AG04450 (cell line): ENCODE measurements at places on chromosomes 4 and X.

GRCh38 chr4:177108708-177109107 lies 201.0 kb upstream of the NEIL3 start:
- DNase-seq = peak; percentile 21

DNA sequence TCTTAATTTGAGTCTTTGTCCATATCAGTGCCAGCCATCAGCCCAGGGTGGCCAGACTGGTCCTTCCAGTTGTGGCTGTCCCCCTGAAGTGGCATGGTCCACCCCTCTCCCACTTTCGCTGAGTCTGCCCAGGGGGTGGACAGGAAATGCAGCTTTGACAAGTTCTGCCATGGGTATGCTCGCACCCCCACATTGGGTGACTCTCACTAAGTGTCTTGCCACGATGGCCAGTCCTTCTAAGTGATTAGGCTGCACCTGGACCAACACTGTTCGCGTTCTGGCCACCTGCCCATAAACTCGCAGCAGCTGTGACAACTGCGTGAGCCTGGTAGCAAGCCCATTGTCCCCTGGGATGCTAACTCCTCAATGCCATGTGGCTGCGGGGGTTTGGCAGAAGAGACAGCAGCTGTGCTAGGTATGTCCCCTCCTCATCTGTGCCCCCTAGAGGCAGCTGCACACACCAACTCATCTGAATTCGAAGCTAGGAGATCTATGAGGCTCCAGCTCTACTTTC lies 10.0 kb upstream of the LNX1 start:
- DNase-seq = no peak

GRCh38 chr4:66750273-66750672 lies 795.0 kb downstream of the CENPC start:
- no peak for DNase-seq

DNA sequence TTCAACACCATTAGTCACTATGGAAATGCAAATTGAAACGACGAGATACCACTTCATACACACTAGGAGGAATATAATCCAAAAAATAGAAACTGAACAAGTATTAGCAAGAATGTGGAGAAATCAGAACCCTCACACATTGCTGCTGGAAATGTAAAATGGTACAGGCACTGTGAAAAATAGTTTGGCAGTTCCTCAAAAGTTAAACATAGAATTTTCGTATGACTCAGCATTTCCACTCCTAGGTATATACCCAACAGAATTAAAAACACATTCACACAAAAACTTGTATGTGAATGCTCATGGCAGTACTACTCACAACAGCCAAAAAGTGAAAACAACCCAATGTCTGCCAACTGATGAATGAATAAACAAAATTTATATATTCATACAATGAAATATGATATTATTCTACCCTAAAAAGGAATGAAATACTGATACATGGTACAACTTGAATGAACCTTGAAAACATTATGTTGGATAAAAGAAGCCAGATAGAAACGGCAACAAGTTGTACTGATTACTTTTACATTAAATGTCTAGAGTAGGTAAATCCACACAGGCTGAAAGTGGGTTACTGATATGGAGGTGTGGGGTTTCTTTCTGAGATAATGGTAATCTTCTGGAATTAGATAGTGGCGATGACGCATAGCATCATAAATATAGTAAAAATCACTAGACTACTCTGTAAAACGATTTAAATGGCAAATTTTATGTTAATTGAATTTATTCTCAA lies 22.3 kb downstream of the TEC start:
- DNase-seq = no peak

- DNase-seq = no peak
Measured at GRCh38 chr4:1898681-1899080, 27.5 kb downstream of the NSD2 start.

DNA sequence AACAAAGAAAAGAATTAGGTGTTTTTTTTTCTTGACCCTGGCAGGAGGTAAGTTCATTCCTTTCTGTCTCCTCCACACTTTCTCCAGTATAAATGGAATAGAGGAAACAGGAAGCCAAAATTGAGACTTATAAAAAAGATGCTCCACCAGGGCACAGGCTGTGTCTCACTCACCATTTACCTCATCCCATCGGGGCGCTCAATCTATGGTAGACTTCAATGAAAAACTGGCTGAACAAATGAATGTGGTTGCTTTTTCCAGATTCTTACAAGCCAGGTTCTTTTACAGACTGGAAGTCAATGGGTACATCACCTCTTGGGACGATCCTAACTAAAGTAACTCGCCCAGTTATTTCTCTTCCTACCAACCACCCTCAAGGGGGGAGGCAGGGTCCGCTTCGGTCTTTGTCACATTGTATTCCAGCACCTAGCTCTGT lies 685 bp downstream of the COMMD8 start:
- DNase-seq = no peak

DNA sequence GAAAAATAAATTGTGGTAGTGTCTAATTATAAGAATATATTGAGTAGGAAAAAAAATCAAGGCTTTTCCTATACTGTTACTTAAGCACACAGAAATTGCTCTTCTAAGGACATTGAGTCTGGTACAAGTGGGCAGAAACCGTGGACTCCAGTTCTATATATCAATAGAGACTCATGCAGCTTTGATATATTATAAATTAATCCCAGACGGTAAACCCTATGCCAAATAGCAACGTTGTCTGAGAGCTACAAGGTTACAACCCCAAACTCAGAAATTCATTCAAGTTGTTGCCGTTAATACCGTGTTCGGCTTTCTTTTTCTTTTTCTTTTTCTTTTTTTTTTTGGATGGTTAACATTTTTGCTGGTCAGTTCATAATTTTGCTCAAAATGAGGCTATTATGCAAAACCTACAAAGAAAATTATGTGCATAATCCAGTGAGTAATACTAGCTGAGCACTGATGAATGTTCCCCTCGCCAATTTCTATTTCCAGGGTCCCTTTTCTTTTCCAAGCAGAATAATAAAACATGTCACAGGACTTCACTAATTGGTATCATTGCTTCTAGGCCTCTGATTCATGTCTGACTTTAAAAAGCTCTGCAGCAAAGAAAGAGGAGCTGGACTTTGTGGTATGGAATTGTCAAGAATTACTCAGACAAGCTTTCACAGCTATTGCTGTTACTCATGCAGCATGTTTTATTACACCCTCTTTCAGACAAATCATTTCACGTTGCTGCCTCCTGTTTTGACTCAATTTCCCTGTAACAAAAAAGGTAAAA lies 737.7 kb downstream of the NLGN4X start:
- DNase-seq = no peak

- no peak for DNase-seq
Measured at GRCh38 chr4:4254666-4255065, 6.6 kb upstream of the TMEM128 start.

DNA sequence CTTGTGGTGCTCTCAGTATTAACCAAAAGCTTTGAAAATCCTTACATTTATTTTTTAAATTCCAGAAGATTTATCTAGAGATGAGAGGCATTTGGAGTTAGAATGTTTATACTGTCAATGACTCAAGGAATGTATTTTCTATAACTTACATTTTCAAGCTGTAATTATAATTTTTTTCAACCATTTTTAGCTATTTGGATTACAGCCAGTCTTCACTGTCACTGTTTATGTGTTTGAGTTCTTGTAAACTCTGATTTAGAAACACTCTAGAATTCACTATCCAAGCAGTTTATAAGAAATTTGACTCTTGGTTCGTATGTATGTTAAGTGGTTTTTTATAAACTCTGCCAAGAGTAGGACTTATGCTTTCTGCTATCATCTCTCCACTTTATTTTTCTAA lies 36.7 kb upstream of the GUCY1A1 start:
- peak; percentile 66 for DNase-seq

DNA sequence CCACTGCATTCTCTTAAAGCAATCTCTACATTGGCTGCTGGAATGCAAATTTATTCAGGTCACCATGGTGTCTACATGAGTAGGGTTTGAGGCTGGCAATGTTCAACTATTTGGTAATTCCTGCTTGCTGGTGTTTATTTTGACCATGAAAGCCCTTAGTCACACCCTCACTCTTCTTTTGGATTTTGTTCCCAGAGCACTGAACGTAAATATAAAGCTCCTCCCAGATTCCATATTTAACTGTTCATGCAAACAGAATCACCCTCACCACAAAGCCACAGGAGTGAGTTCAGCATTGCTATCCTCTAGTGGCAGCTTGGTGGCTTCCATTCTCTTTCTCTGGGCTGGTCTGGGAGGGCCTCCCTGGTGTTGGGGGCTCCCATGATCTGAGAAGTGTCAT lies 82.8 kb downstream of the LNX1 start:
- peak; percentile 55 for DNase-seq

- DNase-seq = no peak
Measured at GRCh38 chrX:13265111-13265510, 54.7 kb downstream of the ATXN3L start.

GRCh38 chr4:185955151-185955770 lies 113.7 kb upstream of the TLR3 start:
- DNase-seq = no peak

GRCh38 chr4:70589785-70590184 lies 2.3 kb upstream of the AMBN start:
- DNase-seq = no peak

- no peak for DNase-seq
Measured at GRCh38 chr4:168070903-168071302, 21.4 kb upstream of the ANXA10 start.

DNA sequence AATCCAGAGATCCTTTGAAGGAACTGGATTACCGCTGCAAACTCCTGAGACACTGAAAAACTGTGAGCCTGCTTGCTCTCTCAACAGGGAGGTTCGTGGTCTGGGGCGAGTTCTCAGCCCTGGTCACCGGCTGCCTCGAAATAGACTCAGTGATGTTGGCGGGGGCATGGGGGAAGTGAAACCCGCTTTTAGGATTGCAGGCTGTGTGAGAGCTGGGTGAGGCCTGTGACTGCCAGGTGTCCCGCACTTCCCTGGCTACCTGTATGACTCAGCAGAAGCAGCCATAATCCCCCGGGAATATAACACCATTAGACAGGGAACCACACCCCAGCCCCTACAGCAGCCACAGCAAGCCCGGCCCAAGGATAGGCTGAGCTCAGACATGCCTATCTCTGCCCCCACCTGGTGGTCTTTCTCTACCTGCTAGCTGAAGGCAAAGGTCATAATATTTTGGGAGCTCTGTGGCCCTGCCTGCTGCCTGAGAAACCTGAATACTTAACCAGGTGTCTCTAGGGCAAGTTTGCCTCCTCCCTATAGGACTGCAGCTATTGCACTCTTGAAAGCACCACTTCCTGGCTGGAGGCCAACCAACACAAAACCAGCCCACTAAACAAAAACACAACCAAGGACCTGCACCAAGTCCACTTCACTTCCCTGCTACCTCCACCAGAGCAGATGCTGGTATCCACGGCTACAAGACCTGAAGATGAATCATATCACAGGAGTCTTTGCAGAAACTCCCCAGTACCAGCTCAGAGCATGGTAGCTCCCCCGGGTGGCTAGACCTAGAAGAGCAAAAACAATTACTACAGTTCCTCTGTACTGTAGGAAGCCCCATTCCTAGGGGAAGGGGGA lies 202.0 kb downstream of the RRAGB start:
- no peak for DNase-seq

DNA sequence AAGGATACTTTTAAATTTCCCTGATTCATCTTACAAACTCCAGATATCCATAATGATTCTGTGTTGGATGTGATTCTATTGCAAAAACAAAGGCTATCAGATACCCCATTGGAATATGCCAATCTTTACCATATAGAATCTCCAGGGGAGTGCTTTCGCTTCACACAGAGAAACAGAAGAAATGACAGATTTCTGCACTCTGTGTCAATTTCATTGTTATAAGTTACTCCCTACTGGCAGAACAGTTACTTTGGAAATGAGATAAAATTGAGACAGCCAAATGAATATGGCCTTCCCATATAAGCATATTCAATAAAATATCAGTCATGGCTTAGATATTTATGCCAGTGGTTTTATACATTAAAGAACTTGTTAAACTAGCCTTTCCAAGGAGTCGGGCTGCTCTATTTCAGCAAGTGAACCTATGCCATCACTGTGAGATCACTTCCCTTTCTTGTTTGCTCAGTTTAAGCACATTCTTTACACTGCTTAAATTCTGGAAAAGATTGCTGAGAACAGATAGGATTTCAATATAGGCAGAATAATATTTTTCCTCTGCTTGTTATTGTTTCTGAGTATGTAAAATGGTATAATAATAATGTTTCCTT lies 127.5 kb upstream of the ANXA10 start:
- DNase-seq = no peak

DNA sequence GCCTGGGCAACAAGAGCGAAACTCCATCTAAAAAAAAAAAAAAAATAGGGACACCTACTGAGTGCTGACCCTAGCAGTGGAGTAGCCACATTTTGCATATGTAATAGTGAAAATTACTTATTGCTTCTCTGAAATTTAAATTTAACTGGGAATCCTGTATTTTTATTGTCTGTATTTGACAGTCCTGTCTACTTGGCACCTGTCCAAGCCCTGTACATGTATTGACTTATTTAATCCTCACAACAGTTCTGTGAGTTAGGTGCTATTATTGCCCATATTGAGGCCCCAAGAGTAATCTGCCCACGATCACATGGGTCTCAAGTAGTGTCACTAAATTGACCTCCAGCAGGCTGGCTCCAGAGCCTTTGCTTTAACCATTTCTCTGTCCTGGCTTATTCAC lies 81.6 kb downstream of the WDR19 start:
- no peak for DNase-seq

GRCh38 chrX:14697451-14697850 lies 168.1 kb downstream of the GLRA2 start:
- DNase-seq = no peak

DNA sequence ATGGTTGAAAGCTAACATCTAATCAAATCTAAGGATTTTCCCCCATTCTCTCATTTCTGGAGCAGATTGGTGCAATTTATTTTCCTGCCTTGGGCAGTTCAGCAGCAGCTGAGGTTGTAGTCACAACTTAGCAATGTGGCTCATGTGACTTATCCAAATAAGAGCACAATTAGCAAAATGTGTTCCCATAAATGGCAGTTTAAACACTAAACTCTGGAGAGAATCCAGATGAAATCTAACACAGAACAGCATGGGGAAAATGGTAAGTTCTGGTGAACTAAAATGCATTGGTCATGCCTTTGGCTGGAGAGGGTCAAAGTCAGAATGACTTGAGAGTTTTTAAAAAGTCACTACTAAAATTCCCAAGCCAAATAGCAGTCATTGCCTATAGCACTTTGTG lies 422.6 kb upstream of the DIPK2B start:
- DNase-seq = peak; percentile 76

DNA sequence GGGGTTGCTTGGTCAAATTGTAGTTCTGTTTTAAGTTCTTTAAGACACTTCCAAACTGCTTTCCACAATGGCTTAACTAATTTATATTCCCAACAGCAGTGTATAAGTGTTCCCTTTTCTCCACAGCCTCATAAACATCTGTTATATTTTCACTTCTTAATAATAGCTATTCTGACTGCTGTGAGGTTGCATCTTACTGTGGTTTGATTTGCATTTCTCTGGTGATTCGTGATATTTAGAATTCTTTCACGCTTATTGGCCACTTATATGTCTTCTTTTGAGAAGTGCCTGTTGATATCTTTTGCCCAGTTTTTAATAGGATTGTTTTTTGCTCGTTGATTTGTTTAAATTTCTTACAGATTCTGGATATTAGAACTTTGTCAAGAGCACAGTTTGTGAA lies 278.6 kb upstream of the ITM2A start:
- no peak for DNase-seq

- no peak for DNase-seq
Measured at GRCh38 chr4:36020351-36020750, 224.0 kb downstream of the ARAP2 start.

- DNase-seq = no peak
Measured at GRCh38 chr4:40486534-40486933, 143.1 kb downstream of the RBM47 start.

GRCh38 chrX:124373348-124373747 lies 27.0 kb downstream of the SH2D1A start:
- no peak for DNase-seq
